ENCODE measurements at places on chromosomes 5 and 9. TPM values are rescaled to one million over a fixed set of nuclear protein-coding genes. Genes with fewer than 3 reads are reported as not detected.

DNA sequence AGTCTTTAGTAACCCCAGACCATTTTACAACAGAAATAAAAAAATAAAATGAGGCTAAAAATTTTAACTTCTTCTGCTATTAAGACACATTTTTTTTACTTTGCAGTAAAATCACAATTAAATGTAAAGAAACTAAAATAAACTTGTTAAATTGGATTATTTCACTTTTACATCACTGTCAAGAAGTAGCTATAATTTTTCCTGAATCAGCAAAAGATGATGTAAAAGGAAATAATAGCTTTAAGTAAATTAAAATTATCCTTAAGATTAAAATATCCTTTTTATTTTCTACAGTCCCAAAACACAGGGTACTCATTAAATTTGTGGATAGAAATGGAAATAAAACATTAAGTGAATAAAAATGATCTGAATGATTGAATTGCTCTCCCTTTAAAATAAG, 44.5 kb downstream of the TMEM232 start:
- DNase-seq: no peak

- no peak for DNase-seq
These were observed 20.1 kb downstream of the LAMC3 start for GRCh38 chr9:131028931-131029573.

PCDHGA7 gene
- total RNA-seq: 3.5 TPM

DNA sequence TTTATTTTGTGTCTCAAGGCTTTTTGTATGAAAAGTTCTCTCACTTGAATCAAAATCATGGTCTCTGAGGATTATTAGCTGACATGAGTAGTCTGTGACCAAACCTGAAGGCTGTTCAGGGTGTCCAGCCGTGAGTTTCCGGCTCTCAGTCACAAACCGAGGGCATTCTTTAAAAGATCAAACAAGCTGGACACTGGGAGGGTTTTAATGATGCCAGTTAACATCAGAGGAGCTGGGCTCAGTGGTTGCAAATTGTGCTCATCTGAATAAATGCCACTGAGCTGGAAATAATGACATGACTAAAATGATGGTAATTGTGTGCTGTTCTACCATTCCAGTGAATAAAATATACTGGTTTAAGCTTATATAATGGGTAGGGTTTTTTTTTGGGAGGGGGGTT, 153.1 kb downstream of the FOCAD start:
- DNase-seq: no peak

DNA sequence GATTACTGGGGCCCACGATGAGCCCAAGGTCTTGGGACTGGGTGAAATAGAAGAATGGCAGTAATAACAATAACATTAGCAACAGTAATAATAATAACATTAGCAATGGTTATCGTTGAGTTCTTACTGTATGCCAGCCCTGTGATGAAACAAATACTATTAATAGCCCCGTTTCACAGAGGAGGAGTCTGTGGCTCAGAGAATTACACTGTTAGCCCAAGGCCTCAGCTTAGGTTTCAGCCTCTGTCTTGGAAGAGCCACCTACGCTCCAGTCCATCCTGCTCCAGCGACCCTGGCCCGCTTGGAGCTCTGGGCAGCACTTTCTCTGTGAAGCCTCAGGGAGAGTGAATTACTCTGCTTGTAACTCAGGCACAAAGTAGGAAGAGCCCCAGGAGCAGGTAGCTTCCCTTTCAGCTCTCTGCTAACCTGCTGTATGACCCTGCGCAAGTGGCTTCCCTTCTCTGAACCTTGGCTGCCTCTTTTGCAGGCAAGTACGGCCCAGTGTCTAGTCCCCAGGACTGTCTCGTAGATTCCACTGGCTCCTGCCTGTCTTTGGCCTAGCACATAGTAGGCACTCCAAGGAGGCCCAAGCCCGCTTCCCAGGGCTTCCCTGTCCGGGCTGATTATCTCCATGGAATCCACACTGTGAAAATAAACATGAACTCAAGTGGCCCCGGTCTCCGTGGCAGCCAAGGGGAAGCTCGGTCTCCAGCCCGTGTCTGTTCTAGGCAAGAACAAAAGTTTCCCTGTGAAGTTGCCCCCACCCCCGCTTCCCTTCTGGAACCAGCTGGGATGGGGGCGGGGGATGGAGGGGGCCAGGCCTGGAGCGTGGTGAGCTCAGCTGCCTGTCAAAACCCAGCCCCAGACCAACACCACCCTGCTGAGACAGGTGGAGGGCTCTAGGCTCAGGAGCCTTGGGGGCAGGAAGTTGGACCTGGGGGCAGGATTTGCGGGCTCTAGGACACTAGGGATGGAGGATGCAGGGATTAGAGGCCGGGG, 26.2 kb upstream of the LMX1B start:
- peak; percentile 4 for DNase-seq

- DNase-seq: no peak
These were observed 80.6 kb downstream of the SPEF2 start for GRCh38 chr5:35698047-35698808.

GRCh38 chr9:124198331-124198730, 59.4 kb upstream of the NEK6 start:
- DNase-seq: no peak

- no peak for DNase-seq
These were observed 218.6 kb downstream of the SREK1 start for GRCh38 chr5:66362687-66363086.

DNA sequence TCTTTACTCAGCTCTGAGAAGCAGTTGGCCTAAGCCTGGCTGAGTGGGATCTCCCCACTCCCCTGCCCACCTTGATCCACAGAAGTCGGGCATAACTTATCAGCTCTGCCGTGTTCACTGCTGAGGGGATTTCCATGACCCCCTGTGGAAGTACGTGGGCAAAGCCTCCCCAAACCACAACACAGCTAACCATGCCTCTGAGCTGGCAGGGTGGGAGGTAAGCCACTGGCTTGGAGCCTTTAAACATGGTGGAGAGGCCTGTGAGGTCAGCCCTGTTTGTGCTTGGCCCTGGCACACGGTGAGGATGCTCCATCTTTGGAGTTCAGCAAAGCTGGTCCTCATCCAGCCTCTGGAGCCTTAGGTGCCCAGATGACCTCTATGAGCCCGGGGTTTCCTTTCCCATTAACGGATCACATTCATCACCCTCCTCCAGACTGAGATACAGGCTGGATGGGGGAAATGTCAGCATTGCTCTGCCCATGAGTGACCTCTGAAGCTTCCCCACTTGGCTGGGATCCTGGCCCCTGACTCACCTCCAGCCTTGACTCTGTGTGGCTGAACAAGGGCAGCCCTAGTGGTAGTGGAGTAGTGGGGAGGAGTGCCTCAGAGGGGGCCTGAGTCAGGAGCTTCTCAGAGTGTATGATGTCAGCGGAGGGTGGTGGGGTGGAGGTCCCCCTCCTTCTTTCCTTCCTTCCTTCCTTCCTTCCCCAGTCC, 6.2 kb downstream of the PDLIM4 start:
- peak; percentile 75 for DNase-seq

DNA sequence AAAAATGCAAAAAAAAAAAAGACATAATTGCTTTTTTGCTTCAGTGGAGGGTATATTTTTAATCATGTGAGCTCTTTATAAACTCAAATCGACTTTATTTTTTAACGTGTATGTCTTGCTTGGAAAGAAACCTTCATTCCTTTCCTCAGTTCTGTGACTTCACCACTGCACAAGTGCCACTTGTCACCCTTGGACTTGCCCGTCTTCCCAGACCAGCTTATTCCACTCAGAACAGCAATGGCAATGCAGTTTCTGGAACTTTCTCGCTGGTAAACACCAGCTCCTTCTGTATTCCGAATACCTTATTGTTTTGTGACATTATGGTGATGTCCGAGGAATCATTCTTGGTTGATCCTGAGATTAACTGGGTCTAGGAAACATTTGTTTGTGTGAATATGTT, 440.5 kb upstream of the ADAMTS16 start:
- no peak for DNase-seq

ROR2 gene
- 5.2 TPM for total RNA-seq

PARP8 gene
- total RNA-seq: 11.3 TPM
